SK-MEL-5 (cell line): ENCODE measurements at places on chromosomes 5 and 9. TPM values are rescaled to one million over a fixed set of nuclear protein-coding genes. Genes with fewer than 3 reads are reported as not detected.

Gene GPR150
- not detected in 2 replicates for total RNA-seq

GRCh38 chr5:101676646-101677045 lies 619.4 kb downstream of the SLCO4C1 start:
- DNase-seq: no peak

GRCh38 chr5:135657536-135658305 lies 78.9 kb upstream of the CXCL14 start:
- DNase-seq: no peak

Gene EXOC3
- total RNA-seq: 49.2 and 50.2 TPM in 2 replicates

GRCh38 chr5:59959330-59959729 lies 65.8 kb upstream of the PDE4D start:
- DNase-seq: no peak

DNA sequence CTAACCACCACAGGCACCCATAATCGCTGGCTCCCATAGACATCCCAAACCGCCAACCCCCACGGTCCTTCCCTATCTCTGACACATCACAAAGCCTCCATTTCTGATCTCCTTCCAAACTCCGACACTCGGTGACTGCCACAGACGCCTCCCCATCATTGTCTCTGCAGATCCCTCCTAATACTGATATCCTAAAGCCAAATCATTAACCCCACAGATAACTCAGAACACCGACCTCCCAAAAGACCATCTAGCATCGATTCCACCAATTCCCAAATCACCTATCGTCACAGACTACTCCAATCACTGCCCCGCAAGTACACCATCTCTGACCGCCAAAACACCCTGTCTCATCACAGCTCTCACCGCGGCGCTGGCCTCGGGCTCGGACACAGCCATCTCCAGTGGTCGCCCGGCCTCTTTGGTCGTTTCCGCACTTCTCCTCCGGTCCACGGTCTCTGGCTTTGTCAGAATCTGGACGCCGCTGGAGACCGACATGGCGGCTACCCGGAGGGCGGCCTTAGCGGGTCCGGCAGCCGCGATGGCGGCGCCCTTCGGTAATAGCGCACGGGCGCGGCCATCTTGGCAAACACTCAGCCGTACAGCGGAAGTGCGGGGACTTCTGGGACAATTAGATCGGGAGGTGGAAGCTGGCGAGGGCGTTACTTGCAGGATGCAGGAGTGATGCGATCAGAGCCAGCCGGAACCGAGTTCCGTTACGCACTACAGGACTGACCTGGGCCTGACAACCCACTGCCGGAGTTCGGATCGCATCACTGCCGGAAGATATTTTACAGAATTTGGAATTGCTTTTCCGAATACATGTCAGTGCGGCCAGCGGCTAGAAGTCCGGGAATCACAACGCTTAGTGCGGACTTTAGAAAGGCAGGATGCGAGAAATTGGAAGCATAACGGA lies at the start of gene ZFP37:
Gene ZFP37 (minus strand): TSS at position 534 of the 916 bp plus-strand sequence. CDS start 36 bp downstream, at position 498.
- peak; percentile 94 for DNase-seq

GRCh38 chr9:89956907-89957306 lies 352.1 kb downstream of the GADD45G start:
- DNase-seq: no peak
